ENCODE measurements at places on chromosomes 3 and 15.

DNA sequence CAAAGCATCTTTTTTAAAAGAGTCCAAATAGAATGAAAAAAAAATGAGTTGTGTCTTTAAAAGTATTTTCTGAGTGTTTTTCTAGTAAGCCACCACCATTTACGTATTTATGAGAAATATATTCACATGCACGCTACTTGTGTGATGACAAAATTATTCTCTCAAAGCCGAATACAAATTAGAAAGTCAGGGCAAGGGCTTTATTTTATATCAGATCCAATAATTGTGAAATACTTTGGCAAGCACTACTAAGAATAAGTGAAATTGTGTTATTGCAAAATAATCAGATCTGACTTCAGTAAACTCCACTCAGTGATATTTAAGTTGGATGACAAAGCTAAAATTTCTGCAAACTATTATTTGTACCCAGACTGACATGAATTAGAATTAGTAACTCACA lies 589.3 kb upstream of the KCNMB2 start:
- no peak for DNase-seq

DNA sequence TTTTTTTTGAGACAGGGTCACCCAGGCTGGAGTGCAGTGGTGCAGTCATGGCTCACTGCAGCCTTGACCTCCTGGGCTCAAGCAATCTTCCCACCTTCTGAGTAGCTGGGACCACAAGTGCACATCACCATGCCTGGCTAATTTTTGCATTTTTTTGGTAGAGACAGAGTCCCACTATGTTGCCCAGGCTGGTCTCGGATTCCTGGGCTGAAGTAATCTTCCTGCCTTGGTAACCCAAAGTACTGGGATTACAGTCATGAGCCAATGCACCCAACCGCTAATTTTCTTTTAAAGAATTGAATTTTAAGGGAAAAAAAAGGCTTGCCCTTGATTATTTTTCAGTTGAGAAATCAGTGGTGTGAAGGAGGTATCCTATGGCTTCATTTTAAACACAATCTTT lies 334.0 kb downstream of the SOX2 start:
- no peak for DNase-seq

- DNase-seq = no peak
Measured at GRCh38 chr3:168862466-168862865, 766.7 kb upstream of the GOLIM4 start.

DNA sequence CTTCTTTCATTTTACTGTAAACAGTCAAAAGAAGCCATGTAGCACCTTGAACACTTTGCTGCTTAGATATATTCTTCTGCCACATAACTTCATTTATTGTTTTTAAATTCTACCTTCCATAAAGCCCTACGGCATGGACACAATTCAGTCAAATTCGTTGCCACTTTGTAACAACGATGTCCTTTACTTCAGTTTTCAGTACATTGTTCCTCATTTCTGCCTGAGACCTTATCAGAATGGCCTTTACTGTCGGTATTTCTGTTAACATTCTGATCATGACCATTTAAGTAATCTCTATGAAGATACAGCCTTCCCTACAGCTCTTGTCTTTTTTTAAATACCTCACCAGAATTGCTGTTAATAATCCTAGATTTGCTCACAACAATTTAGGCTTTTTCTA lies 466.9 kb downstream of the NAALADL2 start:
- DNase-seq = no peak

DNA sequence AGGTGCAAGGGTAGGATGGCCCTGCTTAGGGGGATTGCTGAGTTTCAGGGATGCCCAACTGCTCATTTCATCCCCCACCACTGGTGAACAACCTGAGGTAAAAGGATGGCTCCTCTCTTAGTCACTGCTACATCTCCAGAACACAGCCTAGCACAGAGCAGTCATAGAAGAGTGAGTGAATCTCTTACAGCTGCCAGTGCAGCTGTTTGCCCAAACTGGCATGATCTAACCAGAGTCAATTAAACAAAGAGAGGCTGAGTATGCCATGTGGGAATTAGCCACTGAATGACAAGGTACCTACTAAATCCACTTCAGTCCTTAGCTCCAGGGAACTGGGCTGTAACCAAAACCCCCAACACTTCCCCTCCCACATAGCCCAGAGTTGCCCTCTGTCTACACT lies 6.8 kb upstream of the NCKIPSD start:
- peak; percentile 12 for DNase-seq

GRCh38 chr3:159252772-159253384 lies 451.0 kb downstream of the MFSD1 start:
- no peak for DNase-seq

DNA sequence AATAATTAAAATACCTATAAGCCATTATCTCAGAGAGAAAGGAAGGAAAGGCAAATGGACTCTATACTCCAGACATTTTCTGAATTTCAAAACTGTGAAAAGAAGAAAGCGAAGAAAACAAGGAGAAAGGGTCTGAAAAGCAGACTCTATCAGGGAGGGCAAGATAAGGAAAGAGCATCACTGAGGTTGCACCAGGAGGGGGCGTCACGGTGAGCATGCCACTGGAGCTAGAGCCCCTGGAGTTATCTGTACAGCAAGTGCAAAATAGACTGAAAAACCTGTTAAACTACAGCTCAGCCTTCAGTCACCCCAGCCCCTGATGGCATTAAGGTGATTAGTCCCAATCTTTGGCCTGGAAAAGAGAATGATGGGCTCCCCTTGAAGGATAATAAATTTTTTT lies 514.3 kb downstream of the GABRG3 start:
- DNase-seq = no peak

- no peak for DNase-seq
Measured at GRCh38 chr3:168956076-168956475, 707.4 kb downstream of the MECOM start.

GRCh38 chr3:101847328-101847727 lies 2.0 kb upstream of the NFKBIZ start:
- DNase-seq = no peak

DNA sequence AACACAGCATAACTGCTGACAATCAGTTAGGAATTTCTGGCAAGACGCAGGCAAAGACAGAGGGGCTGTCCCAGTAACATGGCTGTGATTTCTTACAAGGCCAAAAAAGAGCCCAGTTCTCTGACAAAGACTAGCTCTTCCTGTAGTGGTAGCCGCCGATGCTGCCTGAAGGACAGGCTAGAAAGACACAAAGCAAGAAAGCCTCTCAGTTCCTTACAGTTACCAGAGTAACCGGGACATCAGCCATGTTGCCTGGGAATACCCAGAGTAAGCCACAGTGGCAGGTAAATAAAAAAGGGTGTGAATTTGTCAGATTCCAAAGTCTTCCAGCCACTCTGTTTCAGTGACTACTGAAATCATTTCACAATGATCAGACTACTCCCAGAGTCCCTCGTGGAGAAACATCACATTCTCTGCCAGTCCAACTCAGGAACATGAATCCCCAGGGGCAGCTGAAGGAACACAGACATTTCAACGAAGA lies 493.6 kb upstream of the ADAMTS9 start:
- no peak for DNase-seq

GRCh38 chr15:70035051-70035718 lies 62.5 kb downstream of the TLE3 start:
- no peak for DNase-seq

GRCh38 chr15:98906712-98907083 lies 100.9 kb downstream of the PGPEP1L start:
- no peak for DNase-seq

GRCh38 chr3:80733522-80734176 lies 965.9 kb upstream of the ROBO1 start:
- no peak for DNase-seq

- no peak for DNase-seq
Measured at GRCh38 chr3:58242340-58242739, 4.7 kb downstream of the ABHD6 start.

- DNase-seq = no peak
Measured at GRCh38 chr3:190019006-190019405, 101.7 kb downstream of the P3H2 start.

DNA sequence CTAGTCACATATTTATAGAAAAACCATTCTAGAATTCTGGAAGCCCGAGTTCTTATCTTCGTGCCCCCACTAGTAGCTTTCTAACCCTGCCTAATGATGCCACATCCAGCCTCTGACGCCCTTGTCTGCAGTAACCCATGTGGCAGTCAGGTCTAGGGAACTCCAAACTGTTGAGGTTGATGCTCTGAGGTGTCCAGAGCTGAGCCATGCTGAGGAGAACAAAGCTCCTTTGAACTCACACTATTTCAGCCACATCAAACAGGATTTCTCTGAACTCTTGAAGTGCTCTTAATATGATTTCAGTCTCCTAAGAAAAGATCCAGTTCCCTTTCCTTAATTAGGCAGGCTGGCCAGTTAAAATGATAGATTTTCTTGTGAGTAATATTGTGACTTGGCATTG lies 150.5 kb upstream of the ST8SIA2 start:
- no peak for DNase-seq

DNA sequence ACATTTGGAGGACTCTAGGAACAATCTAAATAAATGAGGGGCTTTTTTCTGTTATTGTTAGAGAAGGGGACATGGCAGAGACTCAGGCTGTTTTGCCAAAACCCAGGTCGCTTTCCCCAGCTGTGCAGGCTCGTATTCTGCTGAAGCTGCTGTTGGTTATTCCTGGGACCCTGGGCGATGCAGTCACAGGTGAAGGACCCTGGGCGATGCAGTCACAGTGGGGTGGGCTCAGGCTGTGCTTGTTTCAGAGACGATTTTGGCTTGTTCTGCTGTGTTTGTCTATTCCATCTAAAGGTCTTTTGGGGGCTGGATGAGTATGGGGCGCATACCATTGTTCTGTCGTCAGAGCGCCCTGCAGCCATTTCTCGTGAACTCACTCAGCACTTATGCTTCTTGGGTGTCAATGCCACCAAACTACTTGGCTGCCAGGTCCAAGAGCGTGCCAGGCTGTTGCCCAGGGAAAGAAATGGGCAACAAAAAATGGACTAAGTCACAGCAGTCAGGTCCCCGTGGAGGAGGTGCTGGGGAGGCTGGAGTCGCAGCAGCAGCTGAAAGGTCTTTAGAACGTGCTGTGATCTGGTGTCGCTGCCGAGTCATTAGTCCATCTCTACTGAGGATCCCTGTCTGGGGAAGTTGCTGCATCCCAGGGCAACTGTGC lies 151.4 kb downstream of the CHDH start:
- DNase-seq = no peak

GRCh38 chr15:63905558-63906265 lies 72.0 kb upstream of the HERC1 start:
- DNase-seq = no peak

DNA sequence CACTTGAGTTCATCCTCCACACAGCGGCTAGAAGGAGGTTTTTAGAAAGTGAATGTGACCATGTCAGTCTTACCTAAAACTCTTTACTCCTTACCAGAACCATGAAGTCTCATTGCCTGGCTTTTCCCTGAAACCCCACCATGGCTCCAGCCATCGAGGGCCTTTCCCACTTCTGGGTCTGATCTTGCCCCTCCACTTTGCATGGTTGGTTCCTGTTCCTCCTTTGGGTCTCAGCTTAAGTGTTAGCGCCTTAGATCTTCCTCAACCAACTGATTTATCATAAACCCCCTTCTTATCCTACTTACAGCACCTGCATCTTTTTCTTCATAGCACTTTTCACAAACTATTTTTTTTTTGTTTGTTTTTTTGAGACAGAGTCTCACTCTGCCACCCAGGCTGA lies 45.9 kb upstream of the ULK4 start:
- DNase-seq = no peak

- DNase-seq = no peak
Measured at GRCh38 chr15:65055201-65055870, 10.1 kb downstream of the SLC51B start.

DNA sequence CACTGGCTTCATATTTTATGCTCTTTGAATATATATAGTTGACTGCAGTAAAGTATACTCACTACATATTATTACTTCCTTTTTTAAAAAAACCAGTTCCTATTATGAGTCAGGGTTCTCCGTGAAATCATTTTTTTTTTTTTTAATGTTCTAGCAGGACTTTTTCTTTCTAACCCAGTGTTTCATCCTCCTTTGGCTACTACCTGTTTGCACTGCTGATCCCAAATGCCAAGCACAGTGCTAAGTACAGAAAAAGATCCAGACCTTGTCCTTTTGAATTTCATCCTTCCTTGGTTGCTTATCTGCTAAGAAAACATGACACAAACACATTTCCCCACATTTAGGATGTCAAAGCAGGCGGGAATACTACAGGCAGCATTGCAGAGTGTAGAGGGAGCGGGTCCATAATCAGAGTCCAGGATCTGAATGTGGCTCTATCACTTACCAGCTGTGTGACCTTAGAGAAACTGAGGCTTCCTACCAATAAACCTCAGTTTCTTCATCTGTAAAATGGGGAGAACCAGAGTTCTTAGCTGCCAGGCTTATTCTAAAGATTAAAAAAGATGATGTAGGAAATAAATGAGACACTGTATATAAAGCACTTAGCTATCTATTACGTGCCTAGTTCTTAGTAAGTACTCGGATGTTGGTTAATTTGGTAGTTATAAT lies 37.2 kb upstream of the ANPEP start:
- DNase-seq = no peak

DNA sequence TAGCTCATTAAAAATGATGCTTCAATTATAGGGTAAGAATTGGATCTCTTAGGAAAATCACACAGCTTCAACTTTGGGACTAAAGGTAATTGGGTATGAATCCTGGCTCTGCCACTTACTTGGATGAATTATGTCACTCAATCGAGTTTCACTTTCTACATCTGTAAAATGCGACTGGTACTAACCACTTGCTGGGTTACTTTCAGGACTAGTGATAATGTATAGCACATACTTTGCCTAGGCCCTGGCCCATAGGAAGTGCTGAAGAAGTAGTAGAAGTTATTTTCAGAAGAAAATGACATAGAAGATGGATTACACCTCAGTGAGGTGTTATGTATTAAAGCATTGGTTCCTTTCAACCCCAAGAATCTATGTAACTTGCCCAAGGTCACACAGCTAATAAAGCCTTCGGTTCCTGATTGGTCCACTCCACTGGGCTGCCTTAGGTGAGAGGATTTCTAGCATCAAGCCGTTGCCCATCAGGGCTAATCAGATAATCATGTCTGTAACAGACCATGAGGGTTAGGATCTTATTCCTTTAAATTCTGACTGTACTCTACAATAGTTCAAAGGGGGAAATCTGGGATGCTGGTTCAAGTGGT lies 29.4 kb upstream of the AP4E1 start:
- no peak for DNase-seq

- no peak for DNase-seq
Measured at GRCh38 chr3:193790086-193790990, 197.3 kb downstream of the OPA1 start.
